ENCODE measurements at places on chromosomes 6 and 20.

- peak; percentile 22 for DNase-seq
These were observed 164.8 kb downstream of the BACH2 start for GRCh38 chr6:90131614-90132423.

DNA sequence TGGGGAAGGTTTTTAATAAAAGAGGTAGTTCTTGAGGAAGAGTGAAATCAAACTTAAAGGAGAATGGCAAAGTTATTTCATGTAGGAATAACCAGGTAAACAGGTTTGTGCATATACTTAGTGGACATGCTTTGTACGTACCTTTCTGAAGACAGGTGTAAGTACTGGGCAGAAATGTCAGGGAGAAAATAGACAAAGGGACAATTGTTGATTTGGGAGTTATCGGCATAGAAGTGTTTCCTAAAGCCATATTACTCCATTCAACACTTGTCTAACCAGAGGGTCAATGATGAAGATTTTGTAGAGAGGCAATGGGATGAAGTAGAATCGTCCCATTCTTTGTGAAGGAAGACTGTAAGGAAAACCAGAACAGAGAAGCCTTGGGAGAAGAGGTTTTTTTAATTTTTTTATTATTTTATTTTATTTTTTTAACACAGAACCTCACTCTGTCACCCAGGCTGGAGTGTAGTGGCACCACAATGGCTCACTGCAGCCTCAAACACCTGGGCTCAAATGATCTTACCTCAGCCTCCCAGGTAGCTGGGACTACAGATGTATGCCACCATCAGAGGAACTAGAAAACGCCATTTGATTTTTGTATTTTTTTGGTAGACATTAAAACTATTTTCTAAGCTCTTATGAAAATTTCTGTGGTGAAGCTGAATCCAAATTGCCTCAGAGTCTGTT, 18.0 kb downstream of the SMAP1 start:
- no peak for DNase-seq

- DNase-seq: no peak
These were observed 3.1 kb downstream of the PLCG1 start for GRCh38 chr20:41140226-41141133.

GRCh38 chr20:49636447-49636846, 68.5 kb upstream of the PTGIS start:
- DNase-seq: no peak

GRCh38 chr6:36777801-36778200, 61.4 kb downstream of the CPNE5 start:
- peak; percentile 58 for DNase-seq

- no peak for DNase-seq
These were observed 305.5 kb downstream of the FOXC1 start for GRCh38 chr6:1915226-1915625.

DNA sequence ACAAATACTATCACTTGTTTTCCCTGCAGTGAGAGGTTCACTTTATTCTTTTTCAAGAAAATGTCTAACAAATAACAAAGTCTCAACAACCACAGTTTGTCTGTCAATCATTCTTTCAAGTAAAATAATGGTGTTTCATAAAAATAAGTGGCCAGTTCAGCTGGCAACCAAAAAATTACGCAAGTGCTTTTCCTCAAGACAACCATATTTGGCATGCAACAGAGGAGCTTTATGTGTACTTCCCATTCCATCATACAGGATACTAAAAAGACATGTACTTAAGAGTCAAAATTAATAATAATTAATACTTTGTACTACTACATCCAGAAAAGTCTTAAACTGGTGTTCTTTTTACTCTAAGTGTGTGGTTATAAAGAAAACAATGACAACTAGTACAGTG, 34.6 kb downstream of the ATG5 start:
- peak; percentile 25 for DNase-seq
